ENCODE measurements at places on chromosomes 7 and 10.

DNA sequence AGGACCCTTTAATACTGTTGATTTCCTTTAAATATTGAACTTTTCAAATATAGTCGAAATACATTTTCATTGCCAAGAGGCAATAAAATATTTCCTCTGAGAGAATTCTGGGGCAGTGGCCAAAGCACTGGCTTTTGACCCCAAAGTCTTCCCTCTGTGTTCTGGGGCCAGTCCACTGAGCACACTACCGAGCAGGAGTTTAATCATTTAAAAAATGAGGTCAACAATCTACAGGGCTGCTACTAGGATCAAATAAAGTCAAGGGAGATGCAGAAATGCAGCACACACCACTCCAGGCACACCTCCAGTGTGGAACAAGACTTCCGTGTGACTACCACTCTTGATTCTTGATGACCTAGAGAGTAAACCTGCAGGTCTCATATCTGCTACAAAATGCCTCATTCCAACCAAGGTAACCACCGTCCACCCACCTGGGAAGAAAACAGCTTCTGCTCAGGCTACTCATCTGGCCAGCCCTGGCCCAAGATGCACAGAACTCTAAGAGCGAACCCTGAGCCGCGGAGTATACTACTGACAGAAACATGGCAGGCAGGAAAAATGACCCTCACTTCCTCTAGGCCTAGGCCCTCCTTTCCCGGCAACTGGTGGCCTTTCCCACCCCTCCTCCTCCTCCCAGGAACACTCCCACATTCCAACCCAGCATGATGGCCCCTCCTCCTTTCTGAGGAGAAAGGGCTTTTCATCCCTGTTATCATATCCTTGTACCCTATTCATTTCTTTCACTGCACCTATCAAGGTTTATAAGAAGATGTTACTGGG lies 97.7 kb downstream of the ALOX5 start:
- no peak for DNase-seq

DNA sequence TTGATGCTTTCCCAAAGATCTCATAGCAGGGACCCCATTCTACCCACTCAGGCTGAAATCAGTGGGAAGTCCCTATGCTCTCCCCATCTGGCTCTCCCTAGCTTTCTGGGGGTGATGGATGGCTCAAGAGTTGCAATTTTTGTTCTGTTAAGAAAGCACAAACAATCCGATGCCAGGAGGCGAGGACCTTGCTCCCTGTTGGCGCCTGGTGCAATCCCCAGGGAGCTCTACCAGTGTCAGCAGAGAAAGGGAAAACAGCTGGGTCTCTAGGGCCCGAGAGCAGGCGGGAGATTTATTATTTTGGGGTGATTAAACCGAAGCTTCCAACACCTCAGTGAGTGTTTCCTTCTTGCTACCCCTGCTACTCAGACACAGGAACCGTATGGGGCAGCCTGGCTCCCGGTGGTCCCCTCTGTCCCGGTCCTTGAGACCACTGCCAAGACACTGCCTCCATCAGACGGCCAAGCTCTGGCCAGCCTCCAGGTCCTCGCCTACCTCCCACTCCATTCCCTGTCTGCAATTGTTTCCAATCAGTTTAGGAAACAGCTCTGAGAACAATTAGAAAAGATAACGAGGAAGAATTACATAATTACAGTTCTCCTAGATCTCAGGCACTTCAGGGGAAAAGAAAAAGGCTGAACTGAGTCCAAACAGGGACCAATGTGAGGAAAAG lies 147.9 kb downstream of the PLXNA4 start:
- no peak for DNase-seq

GRCh38 chr10:65891073-65891981 lies 1034.5 kb upstream of the LRRTM3 start:
- no peak for DNase-seq

DNA sequence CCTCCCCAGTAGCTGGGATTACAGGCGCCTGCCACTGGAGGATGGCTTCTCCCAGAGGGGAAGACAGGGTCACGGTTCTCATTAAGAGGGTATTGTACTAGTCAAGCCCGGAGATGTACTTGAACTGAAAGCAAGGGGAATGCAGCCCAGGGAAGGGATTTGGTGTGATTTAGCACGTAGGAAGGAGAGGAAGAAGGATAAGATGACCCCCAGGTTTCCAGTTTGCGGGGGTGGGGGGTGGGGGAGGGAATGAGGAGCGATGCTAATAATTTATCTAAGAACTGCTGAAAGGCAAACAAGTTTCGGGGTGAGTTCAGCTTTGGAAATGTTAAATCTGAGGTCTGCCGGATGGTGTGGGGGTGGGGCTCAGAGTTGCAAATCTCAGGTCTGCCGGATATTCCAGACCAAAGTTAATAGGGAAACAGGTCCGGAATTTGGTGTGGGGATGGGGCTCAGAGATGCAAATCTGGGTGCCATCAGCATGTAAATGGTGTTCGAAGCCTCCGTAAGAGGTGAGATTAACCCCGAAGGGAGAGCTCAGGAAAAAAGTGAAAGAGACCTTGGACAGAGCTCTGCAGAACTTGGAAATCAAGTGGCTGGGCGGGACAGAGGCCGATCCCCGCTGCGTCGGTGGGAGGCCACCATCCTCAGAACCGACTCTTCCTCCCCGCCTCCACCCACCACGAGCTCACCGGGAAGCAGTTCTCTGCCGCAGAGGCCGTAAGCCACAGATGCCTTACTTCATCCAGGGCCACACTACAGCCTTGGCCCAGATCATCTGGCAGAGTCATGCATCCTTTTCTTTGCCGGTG lies 1.6 kb upstream of the SEPHS1 start:
- peak; percentile 21 for DNase-seq

GRCh38 chr10:104450954-104451353 lies 97.3 kb downstream of the CFAP58 start:
- DNase-seq, result no peak

- DNase-seq, result no peak
These were observed 167.3 kb downstream of the CALCR start for GRCh38 chr7:93407239-93407638.

DNA sequence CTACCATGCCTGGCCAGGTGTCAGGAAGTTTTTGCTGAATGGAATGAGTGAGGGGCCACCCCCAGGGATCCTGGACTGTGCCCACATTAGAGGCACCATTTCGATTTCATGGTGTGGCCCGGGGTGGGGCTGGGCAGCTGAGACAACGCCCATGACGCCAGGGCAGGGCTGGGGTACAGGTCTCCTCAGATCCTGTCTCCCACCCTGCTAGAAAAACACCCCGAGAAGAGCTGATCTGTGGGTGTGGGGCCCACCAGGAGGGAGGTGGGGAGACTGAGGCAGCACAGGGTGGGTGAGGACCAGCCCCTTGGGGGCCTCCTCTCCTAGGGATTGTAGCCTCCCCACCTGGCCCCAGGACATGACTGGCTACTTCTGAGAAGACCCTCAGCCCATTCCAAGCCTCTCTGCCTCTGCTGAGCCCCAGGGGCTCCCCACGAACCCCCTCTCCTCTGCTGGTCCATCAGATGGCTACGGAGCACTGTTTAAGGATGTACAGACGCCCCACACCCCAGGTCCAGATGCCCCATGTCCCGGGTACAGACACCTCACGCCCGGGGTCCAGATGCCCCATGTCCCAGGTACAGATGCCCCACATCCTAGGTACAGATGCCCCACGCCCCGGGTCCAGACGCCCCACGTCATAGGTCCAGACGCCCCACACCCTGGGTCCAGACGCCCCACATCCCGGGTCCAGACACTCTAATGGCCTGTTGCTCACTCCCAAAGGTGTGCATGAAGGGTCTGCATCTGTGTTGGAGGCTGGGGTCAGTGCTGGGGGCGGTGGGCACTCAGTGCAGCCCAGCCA lies 99.4 kb downstream of the MICALL2 start:
- no peak for DNase-seq

GRCh38 chr7:151244196-151244840 lies 4.2 kb downstream of the SMARCD3 start:
- DNase-seq, result peak; percentile 5

DNA sequence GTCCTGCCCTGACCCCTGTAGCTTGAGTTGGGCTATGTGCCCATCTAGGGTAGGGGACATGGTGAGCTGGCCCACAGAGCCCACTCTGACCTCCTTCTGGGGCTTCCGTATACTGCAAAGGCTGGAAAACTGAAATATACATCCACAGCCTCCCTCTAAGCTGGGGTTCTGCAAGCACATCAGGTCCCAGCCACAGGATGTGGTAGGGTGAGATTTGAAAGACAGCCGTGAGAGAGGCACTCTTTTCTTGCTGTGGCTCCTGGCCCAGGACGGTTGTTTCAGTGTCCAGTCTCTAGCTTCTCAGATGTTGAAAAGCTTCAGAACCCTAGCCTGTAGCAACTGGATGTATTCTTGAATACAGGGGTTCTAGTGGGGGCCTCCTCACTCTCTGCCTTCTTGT lies 60.1 kb upstream of the ADRB1 start:
- no peak for DNase-seq

- DNase-seq, result no peak
These were observed 18.1 kb downstream of the MAD1L1 start for GRCh38 chr7:2214636-2215035.

GRCh38 chr7:108181073-108181985 lies 51.2 kb upstream of the LAMB4 start:
- DNase-seq, result no peak

- DNase-seq, result no peak
These were observed 163.9 kb downstream of the ADARB2 start for GRCh38 chr10:1573334-1573969.

DNA sequence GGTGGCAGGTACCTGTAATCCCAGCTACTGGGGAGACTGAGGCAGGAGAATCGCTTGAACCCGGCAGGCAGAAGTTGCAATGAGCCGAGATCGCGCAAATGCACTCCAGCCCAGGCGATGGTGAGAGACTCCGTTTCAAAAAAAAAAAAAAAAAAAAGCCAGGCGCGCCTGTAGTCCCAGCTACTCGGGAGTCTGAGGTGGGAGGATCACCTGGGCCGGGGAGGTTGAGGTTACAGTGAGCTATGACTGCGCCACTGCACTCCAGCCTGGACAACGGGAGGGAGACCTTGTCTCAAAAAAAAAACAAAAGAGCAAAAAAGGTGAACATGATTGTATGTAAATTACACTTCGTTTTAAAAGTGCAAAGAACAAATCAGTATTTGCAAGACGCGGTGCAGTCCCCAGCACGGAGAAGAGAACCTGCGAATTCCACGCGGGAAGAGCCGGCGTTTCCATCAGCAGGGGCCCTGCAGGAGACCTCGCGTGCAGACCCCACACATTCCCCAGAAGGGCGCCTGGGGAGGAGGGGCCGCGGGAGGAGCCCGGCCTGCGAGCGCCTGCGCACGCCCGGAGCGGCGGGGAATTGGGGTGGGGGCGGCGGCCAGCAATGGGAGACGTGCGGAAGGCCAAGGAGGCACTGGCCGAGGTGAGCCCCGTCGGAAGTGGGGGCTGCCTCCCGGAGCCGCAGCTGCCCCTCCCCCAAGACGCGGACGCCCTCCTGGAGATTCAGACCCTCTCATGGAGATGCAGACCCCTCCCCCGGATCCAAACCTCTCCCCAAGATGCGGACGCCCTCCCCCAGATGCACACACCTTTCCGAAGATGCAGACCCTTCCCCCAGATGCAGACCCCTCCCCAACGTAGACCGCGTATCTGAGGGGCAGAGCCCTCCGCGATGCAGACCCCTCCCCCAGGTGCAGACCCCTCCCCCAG lies 16.7 kb upstream of the SUN1 start:
- peak; percentile 26 for DNase-seq

DNA sequence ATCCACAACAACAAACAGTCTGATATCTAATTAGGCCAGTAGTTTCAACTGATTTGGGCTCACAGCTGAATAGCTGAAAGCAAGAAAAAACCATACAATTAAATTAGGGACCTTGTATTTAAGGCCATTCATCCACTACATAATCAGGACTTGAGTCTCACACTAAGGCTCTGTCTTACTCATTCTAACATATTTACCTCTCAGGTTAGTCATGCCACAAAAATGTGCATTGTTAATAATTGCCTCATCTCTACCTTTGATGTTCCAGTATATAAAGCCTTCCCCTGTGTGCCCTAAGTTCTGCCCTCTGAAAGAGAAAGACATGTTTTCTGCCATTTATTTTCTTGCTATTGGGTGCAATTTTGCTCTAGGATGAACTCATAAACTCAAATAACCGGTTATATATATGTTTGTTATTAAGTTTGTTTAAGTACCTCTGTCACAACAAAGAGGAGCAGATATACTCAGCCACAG lies 5.3 kb upstream of the C1GALT1 start:
- no peak for DNase-seq

- DNase-seq, result no peak
These were observed 317.3 kb upstream of the FZD1 start for GRCh38 chr7:90946730-90947501.

DNA sequence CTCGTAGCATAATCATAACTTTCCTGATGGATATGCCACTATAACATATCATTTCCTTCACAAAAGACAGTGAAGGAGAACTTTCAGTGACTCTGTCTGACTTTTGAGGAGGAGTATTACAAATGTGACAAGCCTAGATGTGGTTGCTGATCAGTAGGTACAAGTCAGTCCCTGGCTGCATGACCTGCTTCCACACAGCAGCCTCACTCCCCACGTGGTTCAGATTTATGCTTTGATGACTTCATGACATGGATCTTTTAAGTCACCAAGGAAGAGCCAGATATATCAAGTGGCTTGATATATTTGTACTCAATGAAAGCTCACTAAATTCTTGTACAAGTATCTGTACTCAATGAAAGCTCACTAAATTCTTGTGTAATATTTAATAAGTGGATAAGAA lies 50.9 kb upstream of the MKLN1 start:
- DNase-seq, result no peak

Data from stimulated activated naive CD4-positive, alpha-beta T cell (primary cell).